OCI-LY7 (cell line): ENCODE measurements at places on chromosomes 2 and 18. TPM values are rescaled to one million over a fixed set of nuclear protein-coding genes. Genes with fewer than 3 reads are reported as not detected.
A peak's percentile ranks its signal among the peaks of the same experiment; 100 is the strongest.

CREG2 gene
- not detected in 2 replicates for total RNA-seq

RAB31 gene
- total RNA-seq = not detected in 2 replicates

INHBB gene
- not detected in 2 replicates for total RNA-seq

SPDYA gene
- 1.2 and 1.7 TPM in 2 replicates for total RNA-seq

- no peak for DNase-seq
Measured at GRCh38 chr18:49722477-49722876, 90.9 kb downstream of the ACAA2 start.

GRCh38 chr2:240783819-240784621 is 36.0 kb downstream of the KIF1A start:
- no peak for DNase-seq

- no peak for DNase-seq
Measured at GRCh38 chr18:35682281-35682867, 100.8 kb downstream of the GALNT1 start.

DNA sequence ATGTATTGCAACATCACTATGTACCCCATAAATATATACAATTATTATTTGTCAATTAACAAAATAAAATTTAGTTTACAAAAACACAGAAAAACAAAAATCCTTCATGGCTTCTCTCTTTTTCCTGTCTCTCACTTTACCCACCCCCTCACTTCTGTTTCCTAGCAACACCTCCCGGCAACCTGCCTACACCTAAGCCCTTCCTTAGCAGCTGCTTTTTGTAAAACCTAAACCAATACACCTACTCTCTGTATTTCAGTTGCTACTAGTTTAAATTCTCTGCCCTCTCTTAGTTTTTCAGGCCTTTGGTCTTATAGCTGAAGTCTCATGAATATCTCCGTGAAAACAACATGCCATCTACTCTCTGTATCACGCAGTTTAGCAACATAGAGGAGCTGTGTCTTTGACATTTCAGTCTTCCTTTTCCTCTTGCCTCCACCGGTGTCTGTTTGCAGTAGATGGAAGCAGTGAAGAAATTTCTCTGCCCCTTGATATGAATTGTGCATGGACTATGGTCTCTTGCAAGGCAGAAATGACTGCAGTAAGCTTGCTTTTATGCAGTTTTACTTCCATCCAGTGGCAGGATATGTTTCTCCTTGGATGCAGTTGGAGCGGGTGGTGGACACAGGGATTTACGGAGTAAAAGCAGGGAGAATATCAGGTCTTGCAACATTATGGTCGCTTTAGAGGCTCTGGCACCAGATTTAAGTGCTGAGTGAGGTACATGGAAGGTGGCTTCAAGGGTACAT is 42.0 kb upstream of the ZDBF2 start:
- no peak for DNase-seq

DNA sequence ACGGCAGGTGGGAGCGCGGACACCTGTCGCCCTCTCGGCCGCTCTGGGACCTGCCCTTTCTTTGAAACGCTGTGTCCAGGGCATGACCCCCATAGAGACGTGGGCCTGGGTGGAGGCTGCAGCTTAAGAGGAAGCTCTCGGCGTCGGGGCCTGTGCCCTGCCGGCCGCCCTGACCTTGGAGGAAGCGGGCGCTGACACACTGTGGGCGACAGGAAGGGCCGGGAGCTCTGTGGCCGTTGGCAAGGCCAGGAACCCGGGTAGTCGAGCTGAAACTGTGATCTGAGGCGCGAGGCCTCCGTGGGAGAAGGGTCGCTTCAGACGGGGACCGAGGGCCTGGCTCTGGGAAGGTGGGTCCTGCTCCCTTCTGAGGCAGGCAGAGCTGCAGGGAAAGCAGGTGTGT is 28.2 kb downstream of the KCNG2 start:
- no peak for DNase-seq

- no peak for DNase-seq
Measured at GRCh38 chr2:232898592-232899543, 28.8 kb downstream of the SNORC start.

DNA sequence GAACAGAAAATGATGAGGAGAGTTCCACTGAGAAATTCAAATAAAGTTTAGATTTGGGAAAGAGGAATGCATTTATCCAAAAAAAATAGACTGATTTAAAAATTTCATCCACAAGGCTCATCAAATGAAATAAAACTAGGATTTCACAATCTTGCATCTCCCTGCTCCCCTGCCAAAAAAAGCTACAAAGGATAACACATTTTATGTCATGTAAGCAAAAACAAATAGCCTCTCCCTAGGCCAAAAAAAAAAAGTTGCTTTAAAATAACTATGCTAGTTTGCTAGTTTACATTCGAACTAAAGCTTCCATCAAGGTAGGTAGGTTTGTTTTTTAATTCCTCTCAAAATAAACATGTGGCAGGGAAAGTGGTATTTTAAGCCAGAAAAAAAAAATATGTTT is 465.5 kb upstream of the ID2 start:
- DNase-seq = no peak

GRCh38 chr2:240464514-240465241 is 29.2 kb downstream of the GPC1 start:
- DNase-seq = no peak

DNA sequence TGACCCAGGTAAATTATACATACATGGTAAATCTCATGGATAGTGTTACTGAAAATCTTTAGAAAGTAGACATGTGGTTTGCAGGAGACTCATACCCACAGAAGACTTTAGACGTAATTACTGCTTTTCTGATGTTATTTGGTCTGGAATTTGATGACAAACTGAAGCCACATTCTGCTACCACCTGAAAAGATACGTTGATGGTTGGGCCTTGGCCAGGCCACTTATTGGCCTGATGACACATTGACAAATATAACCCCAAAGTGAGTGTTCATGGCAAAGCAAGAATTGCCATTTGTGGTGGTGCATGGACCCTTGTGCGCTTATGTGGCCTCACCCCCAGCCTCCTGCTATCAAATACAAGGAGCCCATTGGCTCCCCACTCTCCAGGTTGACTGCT is 155.6 kb downstream of the METTL4 start:
- no peak for DNase-seq

DNA sequence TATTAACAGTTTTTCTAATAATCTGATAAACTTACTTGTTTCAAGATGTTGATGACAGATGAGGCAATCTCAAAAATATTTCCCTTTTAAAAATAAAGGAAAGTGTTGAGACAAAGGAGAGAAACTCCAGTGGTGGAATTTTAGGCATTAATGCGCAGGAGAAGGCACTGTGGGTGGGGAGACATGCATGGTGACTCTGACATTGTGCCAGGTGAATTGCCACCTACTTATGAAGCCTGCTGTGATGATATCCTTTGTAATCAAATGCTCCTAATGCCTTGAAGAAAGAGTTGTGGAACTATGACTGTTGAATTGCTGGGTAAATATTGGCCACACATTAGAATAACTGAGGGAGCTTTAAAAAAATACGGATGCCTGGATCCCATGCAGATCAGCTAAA is 101.4 kb downstream of the PLA2R1 start:
- DNase-seq = no peak

DNA sequence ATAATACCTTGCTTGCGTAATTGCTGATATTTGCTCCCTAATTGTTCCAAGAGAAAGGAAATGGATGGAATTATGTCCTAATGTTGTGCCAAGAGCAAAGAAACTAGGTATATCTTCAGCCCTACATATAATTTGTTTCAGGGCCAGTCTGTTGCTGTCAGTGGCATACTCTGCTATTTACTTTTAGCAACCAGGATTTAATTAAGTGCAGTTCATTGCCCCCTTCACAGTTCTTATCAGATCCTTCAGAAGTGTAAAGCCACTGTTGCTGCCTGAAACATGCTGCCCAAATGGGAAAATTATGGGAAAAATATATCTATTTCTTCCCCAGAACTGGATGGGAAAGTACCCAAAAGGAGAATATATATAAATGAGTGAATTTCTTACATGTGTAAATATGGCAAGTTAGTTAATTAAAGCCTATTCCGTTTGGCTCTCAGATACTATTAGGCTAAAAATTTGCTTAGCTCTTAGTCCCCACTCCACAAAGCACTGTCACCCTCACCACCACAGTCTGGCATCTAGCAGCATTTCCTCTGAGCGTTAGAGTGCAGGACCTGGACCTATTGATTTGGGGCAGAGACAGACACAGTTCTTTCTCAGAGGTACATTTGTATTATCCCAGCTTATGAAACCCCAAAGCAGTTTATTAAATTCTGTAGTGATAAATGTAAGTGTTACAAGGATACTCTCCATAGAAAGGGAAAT is 72.8 kb upstream of the DTNA start:
- DNase-seq = no peak

GRCh38 chr18:13762690-13763439 is 36.4 kb downstream of the RNMT start:
- no peak for DNase-seq

GRCh38 chr2:238027058-238027457 is 33.7 kb upstream of the SCLY start:
- no peak for DNase-seq

GRCh38 chr18:75854174-75854573 is 426.7 kb upstream of the SMIM21 start:
- peak; percentile 4 for DNase-seq
